ENCODE measurements at places on chromosomes 1 and 21. TPM values are rescaled to one million over a fixed set of nuclear protein-coding genes. Genes with fewer than 3 reads are reported as not detected.
A peak's percentile ranks its signal among the peaks of the same experiment; 100 is the strongest.

DNA sequence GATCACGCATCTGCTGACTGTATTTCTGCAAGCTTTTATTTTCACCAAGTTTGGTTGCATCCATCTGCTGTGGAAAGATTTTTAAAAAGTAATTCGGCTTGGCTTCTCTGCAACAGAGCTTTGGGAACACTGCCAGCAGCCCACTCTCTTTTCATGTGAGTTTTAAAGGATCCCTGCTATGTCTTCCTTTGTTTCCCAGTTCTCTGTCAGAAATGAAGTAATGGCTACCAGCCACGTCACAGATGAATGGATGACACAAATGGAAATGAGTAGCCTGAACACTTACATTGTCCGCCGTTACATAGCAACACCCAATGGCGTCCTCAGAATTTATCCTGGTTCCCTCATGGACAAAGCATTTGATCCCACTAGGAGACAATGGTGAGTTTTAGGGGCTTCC is 80.6 kb upstream of the RAVER2 start:
- no peaks in the 10 kb centered on the region for H3K36me3 ChIP-seq
- no peak overlapping the region for H3K27ac ChIP-seq
- no peak overlapping the region for H3K4me3 ChIP-seq

DNA sequence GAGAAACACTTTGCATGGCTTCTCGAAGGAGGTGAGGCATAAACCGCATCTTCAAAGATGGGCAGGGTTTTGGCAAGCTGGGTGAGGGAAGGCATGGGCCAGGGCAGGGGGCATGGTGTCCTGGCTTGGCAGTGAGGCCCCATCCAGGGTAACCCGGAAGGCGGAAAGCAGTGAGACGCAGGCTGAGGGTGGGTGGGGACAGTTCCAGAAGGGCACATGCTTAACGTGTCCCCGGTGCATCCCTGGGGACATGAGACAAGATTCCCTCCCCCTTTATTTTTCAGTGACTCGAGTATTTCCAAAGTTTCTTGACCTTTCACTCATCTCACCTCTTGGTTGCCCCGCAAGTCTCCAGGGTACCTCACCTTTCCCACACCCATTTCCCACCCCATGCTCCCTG is 122.8 kb upstream of the SLC25A33 start:
- H3K4me3 ChIP-seq = no peak overlapping the region
- H3K36me3 ChIP-seq = no peaks in the 10 kb centered on the region
- DNase-seq = no peak
- H3K4me1 ChIP-seq = peaks cover 30% of the 10 kb centered on the region
- no peak overlapping the region for H3K27ac ChIP-seq

GRCh38 chr1:180386745-180387367 is 115.5 kb downstream of the ACBD6 start:
- H3K36me3 ChIP-seq = peaks cover 2% of the 10 kb centered on the region
- no peak overlapping the region for H3K27ac ChIP-seq
- H3K4me3 ChIP-seq = no peak overlapping the region
- H3K4me1 ChIP-seq = no peaks in the 10 kb centered on the region

DNA sequence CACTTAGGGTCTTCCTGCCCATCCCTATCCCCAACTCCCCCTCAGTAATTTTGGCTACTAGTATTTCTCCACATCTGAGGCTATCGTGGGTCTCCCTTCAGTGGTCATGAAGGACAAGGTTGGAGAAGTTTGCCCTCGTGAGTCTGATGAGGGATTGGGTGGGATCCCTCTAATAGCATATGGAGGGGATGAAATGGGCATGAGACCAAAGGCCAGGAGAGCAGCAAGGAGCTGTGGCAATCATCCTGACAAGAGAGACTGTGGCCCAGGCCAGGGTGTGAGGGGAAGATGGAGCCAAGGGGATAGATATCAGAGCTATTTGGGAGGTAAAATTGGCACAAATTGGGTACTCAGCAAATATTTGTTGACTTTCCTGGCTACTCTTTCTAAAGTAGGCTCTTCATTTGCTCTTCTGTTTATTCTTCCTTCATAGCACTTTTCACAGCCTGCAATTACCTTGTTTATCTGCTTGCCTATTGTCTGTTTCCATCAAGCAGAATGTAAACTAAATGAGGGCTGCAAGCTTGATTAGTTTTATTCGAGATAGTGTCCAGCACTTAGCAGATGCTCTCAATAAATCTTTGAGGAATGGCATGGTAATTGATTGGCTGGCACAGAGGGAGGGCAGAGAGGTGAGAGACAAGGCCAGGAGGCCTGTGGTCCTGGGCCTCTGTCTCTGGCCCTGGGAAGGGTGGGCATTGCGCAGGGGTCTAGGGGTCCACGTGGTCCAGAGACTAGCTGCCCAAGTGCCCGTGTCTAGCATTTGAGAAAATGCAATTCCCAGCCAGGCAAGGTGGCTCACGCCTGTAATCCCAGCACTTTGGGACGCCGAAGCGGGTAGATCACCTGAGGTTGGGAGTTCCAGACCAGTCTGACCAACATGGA is 1.5 kb upstream of the PLK3 start:
- H3K27me3 ChIP-seq = no peaks in the 10 kb centered on the region
- no peak overlapping the region for H3K4me3 ChIP-seq
- DNase-seq = no peak
- H3K36me3 ChIP-seq = peaks cover 18% of the 10 kb centered on the region
- no peak overlapping the region for H3K27ac ChIP-seq

- peaks cover 31% of the 10 kb centered on the region for H3K4me1 ChIP-seq
- no peaks in the 10 kb centered on the region for H3K36me3 ChIP-seq
- H3K4me3 ChIP-seq = no peak overlapping the region
- no peak overlapping the region for H3K27ac ChIP-seq
These were observed 37.7 kb upstream of the NID1 start for GRCh38 chr1:236102611-236103010.

GRCh38 chr21:45596704-45597318 is 46.7 kb upstream of the PCBP3 start:
- no peak overlapping the region for H3K27ac ChIP-seq
- no peaks in the 10 kb centered on the region for H3K27me3 ChIP-seq
- no peaks in the 10 kb centered on the region for H3K4me1 ChIP-seq
- peak; percentile 52 for DNase-seq
- H3K4me3 ChIP-seq = no peak overlapping the region
- no peaks in the 10 kb centered on the region for H3K36me3 ChIP-seq

- peaks cover 47% of the 10 kb centered on the region for H3K4me1 ChIP-seq
- H3K4me3 ChIP-seq = peak overlapping the region; percentile 98
- no peak for DNase-seq
- peak overlapping the region; percentile 39 for H3K27ac ChIP-seq
- H3K36me3 ChIP-seq = peaks cover 36% of the 10 kb centered on the region
These were observed 806 bp downstream of the DDOST start for GRCh38 chr1:20660363-20660762.

GRCh38 chr1:1171546-1172340 is 1.9 kb upstream of the TTLL10 start:
- H3K4me1 ChIP-seq = peaks cover 43% of the 10 kb centered on the region
- H3K27ac ChIP-seq = no peak overlapping the region
- no peak overlapping the region for H3K4me3 ChIP-seq
- no peak for DNase-seq

GRCh38 chr1:166808952-166809351 is 30.3 kb upstream of the POGK start:
- H3K4me1 ChIP-seq = peaks cover 3% of the 10 kb centered on the region
- no peaks in the 10 kb centered on the region for H3K36me3 ChIP-seq
- DNase-seq = no peak
- no peak overlapping the region for H3K27ac ChIP-seq

DNA sequence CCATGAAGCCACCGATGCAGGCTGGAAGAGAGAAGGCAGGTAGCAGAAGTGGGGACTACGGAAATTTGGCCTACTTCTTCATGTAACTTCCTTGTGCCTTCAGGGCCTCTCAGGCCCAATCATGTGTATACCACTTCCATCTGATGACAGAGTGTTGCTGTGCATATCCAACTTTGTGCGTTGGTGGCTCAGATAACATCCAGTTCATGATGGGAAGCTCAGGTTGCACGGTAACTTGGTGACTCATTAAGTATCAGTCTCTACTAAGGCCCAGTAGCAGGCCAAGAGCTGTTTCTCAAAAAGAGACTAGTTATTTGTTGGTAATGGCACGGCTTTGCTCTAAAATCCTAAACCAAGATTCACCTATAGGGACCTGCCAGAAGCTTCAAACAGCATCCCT is 117.6 kb downstream of the LTN1 start:
- no peaks in the 10 kb centered on the region for H3K27me3 ChIP-seq
- H3K4me1 ChIP-seq = no peaks in the 10 kb centered on the region
- no peak overlapping the region for H3K4me3 ChIP-seq
- no peak overlapping the region for H3K27ac ChIP-seq
- H3K36me3 ChIP-seq = peaks cover 24% of the 10 kb centered on the region
- no peak for DNase-seq

GRCh38 chr1:119988306-119989062 is 81.0 kb downstream of the NOTCH2 start:
- H3K27me3 ChIP-seq = no peaks in the 10 kb centered on the region
- H3K36me3 ChIP-seq = no peaks in the 10 kb centered on the region
- no peak for DNase-seq
- no peaks in the 10 kb centered on the region for H3K4me1 ChIP-seq
- no peak overlapping the region for H3K27ac ChIP-seq

DNA sequence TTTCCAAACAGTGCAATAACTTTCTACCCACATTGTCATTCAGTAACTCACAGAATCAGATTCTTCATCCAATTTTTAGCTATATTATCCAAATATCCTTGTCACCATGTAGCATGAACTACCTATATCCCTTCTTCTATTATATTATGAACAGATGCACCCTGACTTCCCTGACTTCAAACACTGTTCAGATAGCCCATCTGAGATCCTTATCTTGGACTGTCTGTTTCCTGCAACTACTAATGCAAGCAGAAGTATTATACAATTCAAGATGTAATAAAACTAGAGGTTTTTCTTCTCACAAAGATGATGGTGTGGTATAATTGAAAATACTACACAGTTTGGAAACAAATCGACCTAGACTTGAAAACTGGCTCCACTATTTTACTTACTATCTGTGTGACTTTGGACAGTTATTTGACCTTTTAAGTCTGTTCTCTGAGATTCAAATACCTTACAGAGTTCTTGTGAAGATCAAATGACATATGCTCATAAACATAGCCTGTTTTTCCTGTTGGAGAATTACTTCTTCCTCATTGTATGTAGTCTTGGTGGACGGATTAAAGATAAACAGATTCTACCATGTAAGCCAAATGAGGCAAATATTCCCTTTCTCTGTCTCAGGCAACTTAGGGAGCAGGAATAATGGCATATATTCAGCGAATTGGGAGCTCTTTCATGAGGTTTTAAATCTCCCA is 407.9 kb upstream of the ZRANB2 start:
- H3K36me3 ChIP-seq = no peaks in the 10 kb centered on the region
- H3K4me3 ChIP-seq = no peak overlapping the region
- no peak for DNase-seq

DNA sequence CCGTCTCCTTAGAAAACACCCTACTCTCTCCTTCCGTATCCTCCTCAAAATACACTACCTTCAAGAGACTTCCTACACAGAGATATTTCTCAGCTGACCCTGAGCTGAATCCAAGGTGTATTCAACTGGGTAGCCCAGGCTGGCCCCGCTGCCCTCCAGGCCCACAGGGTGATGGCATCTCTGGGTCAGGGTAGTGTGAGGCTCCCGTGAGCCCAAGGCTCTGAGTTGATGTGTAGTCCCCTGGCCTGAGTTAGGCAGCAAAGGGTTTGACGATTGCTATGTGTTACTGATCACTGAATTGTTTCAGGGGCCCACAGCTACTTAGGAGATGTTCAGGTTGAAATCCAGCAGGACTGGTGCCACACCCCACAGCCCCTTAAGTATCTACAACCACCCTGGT is 6.7 kb downstream of the INAVA start:
- peaks cover 27% of the 10 kb centered on the region for H3K36me3 ChIP-seq
- no peaks in the 10 kb centered on the region for H3K27me3 ChIP-seq

DNA sequence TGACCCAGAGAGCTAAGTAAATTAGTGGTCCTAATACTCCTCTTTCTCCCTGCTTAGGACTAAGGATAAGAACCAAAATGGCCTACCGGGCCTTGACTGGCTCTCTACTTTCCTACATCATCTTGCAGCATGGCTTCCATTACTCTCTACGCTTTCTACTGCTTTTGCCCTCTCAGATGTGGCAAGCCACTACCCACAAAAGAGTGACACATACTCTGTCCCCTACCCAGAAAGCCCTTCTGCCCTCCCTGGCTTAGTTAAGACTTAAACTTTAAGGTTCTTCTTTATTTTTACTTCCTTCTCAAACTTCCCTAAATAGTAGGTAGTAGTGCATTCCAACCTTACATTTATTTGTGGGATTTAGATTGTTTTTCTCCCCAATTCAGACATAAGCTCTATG is 228.1 kb downstream of the TPR start:
- no peak overlapping the region for H3K27ac ChIP-seq
- H3K36me3 ChIP-seq = no peaks in the 10 kb centered on the region
- no peak for DNase-seq
- no peaks in the 10 kb centered on the region for H3K27me3 ChIP-seq
- H3K4me1 ChIP-seq = no peaks in the 10 kb centered on the region

- peaks cover 4% of the 10 kb centered on the region for H3K27me3 ChIP-seq
- no peaks in the 10 kb centered on the region for H3K36me3 ChIP-seq
- H3K4me3 ChIP-seq = no peak overlapping the region
These were observed 571.6 kb downstream of the AJAP1 start for GRCh38 chr1:5225707-5226704.

GRCh38 chr21:25396135-25396711 is 211.1 kb downstream of the MRPL39 start:
- no peaks in the 10 kb centered on the region for H3K4me1 ChIP-seq
- H3K27ac ChIP-seq = no peak overlapping the region

- no peak for DNase-seq
- H3K27me3 ChIP-seq = peaks cover 24% of the 10 kb centered on the region
- no peak overlapping the region for H3K27ac ChIP-seq
These were observed 14.9 kb downstream of the ABCA4 start for GRCh38 chr1:94105957-94106529.

Gene RPE65
- total RNA-seq = not detected

Gene PRAMEF5
- total RNA-seq = not detected

Gene MARK1
- total RNA-seq = not detected

Gene CDA
- total RNA-seq = 0.66 TPM

Gene VPS13D
- 14.2 TPM for total RNA-seq

Gene KCNJ6
- not detected for total RNA-seq

Gene OLIG1
- total RNA-seq = not detected

Gene ATAD3C
- 3.2 TPM for total RNA-seq

Data from HepG2 (cell line).